NCI-H1417 treated with DMSO at 0.1 percent for 48 hours (cell line): ENCODE measurements at places on chromosomes 5 and 9.

- no peak for DNase-seq
Measured at GRCh38 chr9:129584136-129584535, 36.8 kb downstream of the C9orf50 start.

GRCh38 chr9:94990897-94991561 lies 264.5 kb downstream of the AOPEP start:
- no peak for DNase-seq

DNA sequence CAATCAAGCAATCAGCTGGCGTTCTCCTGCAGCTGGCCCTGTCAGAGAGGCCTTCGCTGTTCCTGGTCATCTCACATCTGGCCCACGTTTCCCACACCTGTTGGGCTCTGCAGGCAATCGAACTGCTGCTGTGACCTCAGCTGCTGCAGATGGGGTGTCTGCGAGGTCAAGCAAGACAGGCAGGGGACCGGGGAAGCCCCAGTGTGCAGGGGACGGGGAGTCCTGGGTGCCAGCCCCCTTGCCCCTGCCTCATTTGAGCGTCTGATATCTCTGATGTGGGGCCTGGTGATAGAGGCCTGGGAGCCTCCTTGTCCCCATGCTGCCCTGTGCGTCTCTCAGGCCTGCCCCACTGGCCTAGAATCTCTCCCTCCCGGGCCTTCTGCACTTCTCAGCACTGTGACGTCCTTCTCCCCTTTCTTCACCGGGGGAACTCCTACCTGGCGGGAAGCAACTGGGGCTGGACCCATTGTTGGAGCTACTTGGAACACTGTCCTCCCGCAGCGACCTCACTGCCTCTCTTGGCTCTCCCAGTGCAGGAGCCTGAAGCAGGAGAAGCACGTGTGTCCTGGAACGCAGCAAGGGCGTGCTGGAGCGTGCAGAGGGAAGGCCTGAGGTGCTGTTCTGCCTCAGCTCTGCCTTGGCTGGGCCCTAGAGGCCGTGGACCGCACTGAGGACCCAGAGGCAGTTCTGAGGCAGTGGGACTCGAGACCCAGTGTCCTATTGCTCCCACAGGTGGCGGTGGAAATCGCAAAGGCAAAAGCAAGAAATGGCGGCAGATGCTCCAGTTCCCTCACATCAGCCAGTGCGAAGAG lies 3.9 kb downstream of the GRK6 start:
- no peak for DNase-seq

DNA sequence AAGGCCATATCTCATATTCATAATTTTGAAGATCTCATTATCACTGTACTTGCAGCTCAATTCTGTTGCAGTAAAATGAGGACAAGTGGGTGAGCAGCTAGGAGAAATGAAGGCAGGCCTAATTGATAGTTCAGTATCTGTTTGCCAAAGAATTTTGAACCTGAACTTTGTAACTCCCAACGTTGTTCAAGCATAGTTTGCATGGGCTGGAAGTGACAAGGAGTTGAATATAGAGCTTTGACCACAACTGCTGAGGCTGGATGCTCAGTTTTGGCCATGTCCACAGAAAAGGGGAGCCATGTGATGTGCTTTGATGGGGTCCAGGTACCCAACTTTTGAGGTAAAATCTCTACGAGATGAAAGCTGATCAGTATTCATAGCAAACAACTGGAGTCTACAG lies 177.5 kb downstream of the NXNL2 start:
- DNase-seq = no peak
